ENCODE measurements at places on chromosomes 1 and 21.

GRCh38 chr1:231040800-231041718, 1.0 kb upstream of the FAM89A start:
- DNase-seq: peak; percentile 60

- DNase-seq: no peak
These were observed 49.0 kb downstream of the TPR start for GRCh38 chr1:186326009-186326408.

DNA sequence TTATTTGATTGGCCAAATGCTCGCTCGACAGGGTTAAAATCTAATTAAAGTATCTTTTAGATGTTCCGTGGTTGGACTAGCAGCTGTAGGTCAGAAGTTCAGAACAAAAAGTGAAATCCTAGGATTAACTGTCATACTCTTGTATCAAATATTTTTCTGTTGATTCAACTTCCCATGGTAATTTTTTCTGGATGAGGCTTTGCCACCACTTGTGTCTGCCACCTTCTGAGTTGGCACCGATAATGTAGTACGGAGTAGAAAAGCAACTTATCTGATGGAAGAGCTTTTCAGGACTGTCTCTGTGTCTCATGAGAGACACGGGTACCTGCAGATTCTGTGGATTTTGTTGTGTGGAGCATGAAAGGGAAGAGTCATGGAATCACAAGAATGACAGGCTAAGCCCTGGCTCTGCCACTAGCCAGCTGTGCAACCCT, 44.6 kb upstream of the CNN3 start:
- DNase-seq: no peak

DNA sequence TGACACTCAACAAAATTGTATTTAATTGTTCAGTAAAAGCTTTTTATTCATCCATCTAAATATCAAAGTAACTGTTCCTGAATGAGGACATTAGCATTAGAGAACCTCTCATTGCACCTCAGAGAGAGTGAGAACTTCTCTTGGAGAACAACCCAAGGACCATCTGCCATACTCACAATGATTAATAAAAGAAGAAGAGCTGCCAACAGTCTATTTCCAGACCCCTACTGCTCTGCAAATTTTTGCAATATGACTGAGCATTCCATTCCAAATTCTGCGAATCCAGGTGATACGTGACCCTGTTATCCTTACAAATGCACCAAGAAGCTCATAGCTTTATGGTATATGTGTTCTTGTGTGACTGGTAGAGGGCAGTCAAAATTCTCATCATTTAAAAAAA, 422.5 kb downstream of the NEGR1 start:
- no peak for DNase-seq

- no peak for DNase-seq
These were observed 142.7 kb downstream of the HIVEP3 start for GRCh38 chr1:41775956-41776585.

- no peak for DNase-seq
These were observed 1.7 kb downstream of the NR0B2 start for GRCh38 chr1:26912147-26912490.

GRCh38 chr1:198909973-198910372, 271.1 kb downstream of the PTPRC start:
- no peak for DNase-seq

DNA sequence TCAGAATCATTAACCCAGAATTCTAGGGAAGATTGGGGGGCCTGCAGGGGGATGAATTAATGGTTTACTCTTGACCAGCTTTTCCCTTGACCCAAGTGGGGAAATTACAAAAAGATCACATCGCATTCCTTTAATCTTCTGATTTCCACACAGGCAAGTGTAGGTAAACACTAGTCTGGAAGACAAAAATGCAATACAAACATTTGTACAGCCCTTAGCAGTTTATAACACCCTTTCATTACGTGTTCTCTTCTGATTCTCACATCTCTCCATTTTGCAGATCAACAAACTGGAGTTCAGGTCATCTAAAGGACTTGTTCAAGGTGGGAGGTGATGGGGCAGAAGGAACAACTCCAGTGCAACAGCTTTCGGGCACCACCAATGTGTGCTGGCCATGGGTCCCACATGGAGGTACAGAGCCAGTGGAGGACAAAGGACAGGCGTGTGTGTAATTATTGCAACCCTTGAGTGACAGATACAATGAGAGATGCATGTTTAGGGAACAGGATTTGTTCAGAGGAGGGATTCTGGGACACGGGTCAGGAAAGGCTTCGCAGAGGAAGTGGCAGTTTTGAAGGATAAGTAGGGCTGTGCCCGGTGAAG, 20.4 kb downstream of the ATF3 start:
- DNase-seq: no peak

- no peak for DNase-seq
These were observed 105.8 kb downstream of the EDEM3 start for GRCh38 chr1:184648856-184649201.

Measured in D721Med (cell line).